ENCODE measurements at places on chromosomes 2 and 18. TPM values are rescaled to one million over a fixed set of nuclear protein-coding genes. Genes with fewer than 3 reads are reported as not detected.

DNA sequence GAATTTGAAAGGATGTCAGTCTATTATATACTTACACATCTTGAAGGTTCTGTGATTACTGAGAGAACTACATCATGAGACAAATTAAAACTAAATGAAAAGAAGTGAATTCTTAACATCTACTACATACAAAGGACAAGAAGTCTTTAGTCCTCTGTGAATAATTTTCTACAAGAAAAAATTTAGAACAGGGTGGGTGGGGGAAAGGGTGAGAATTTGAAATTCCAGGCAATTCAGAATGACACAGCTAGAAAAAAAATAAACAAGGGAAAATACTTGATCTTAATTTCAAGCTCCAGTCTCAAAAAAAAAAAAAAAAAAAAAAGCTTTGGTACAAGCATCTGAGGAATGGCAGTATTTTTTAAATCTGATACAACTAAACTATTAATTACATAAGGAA lies 15.5 kb downstream of the CUL3 start:
- DNase-seq: no peak

Gene RAB10
- total RNA-seq: 136 TPM

DNA sequence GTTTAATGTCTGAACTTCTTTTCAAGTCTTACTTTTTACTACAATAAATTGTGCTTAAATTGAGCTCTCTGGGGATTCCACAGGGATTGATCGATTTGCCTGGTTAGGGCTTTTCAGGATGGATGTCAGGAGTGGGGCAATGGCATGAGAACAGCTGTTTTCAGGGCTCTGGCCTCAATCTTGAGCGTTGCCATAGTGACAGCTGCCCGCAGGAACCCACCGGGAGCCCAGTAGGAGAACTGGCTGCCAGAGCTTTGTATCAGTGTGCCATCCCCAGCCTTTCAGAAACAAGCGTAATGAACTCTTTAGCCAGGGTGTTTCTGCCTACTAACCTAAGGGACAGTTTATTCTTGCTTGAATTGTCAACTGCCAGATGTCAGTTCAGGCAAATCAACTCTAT lies 93.5 kb downstream of the GALNT3 start:
- no peak for DNase-seq

- no peak for DNase-seq
Observed at GRCh38 chr2:169702996-169703395, 8.7 kb downstream of the PHOSPHO2 start.

Gene KIF1A
- 281 TPM for total RNA-seq

GRCh38 chr2:152420936-152421335 lies 86.0 kb downstream of the FMNL2 start:
- no peak for DNase-seq

GRCh38 chr2:227877421-227878310 lies 6.2 kb downstream of the DAW1 start:
- no peak for DNase-seq

- DNase-seq: no peak
Observed at GRCh38 chr18:64091526-64091925, 57.4 kb downstream of the LINC00305 start.

- no peak for DNase-seq
Observed at GRCh38 chr2:160368988-160369930, 124.3 kb downstream of the RBMS1 start.

Gene SPEG
- total RNA-seq: 32.0 TPM

Measured in H1 (cell line).